Naive B cell (primary cell): ENCODE measurements at places on chromosomes 11 and 22.

- no peak for DNase-seq
Observed at GRCh38 chr11:122923302-122923701, 40.7 kb downstream of the JHY start.

DNA sequence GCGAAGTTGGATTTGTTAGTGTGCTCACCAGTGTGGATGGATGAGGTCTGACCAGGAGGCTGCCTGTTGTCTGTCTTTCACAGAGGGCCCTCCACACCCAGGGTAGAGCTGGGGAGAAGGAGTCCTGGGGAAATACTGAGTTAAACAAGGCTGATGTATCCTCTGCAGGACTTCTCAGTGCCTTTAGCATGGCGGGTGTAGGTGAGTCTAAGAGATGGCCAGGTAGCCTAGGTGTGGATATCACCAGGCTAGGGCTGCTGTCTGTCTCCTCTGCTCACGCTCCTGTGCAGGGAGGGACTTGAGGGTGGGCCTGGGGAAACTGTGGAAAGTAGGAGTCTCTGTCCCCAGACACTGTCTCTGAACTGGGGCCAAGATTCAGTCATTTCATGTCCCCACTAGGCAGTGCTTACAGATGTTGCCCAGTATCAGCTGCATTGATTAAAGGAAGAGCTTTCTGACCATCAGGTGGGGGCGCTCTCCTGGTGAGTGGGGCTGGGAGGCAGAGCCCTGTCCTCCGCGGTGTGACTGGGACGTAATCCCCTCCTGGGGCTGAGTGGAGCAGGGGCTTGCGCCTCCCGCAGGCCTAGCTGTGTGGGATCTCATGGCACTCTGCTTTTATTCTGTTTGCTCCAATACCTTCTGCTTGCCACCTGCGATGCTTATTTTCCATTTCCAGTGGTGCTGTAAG, 35.5 kb upstream of the CCDC188 start:
- no peak for DNase-seq

GRCh38 chr11:86699040-86699791, 26.8 kb upstream of the ME3 start:
- no peak for DNase-seq

GRCh38 chr11:62324731-62325556, 12.3 kb upstream of the ASRGL1 start:
- no peak for DNase-seq

GRCh38 chr22:49024775-49025440, 802.8 kb downstream of the BRD1 start:
- DNase-seq: no peak

DNA sequence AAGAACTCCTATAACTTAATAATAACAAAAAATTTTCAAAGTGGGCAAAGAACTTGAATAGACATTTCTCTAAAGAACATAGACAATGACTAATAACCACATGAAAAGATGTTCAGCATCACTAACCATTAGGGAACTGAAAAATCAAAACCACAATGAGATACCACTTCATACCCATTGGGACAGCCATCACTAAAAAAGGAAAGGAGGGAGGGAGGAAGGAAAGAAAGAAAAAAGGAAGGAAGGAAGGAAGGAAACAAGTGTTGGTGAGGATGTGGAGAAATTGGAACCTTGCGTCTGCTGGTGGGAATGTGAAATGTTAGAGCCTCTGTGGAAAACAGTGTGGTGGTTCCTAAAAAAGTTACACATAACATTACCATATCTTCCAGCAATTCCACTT, 55.8 kb downstream of the MS4A13 start:
- DNase-seq: peak; percentile 61

DNA sequence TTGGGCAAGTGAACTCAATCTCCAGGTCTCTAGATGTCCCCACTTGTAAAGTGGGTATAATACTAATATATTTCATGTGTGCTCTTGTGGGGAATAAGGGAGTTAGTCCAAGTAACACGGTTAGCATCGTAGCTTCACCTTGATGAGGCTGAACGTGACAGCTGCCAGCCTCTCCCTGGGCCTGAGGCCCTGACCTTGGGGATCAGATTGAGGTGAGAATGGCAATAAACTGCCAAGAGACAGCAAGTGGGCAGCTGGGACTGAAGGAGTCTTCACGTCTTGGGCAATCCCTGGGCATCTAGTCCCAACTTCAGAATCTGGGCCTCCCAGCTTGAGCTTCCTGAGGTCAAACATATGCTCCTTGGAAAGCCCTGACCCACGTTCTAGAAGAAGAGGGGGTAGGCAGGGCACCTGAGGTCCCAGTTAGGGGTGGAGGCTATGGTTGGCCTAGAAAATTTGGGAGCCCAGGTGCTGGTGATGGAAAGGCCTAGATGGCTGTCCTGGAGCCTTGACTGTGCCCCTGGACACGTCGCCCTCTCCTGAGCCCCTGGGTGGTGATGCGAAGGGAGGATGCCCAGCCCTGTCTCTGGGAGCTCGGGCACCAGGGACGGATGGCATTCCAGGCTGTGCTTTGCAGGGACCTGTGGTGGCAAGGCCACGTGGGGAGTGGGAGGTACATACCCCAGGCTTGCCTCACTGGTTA, 23.4 kb downstream of the ADAMTS15 start:
- DNase-seq: no peak

DNA sequence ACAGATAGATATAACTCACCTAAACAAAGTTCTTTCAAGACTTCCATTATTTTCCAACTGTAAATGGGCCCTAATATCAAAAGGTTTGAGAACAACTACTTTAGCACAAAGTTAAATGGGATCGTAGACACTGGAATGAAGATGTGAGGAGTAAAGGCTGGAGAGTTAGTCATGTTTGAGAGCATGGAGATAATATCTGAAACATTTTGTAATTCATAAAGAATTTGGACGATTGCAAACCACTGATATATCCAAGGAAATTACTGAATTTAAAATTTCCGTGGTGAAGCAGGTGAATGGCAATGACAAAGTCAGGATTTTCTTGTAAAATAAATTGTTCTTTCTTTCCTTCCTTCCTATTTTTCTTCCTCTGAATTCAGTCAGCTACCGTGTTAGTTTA, 564.9 kb downstream of the CNTN5 start:
- no peak for DNase-seq

DNA sequence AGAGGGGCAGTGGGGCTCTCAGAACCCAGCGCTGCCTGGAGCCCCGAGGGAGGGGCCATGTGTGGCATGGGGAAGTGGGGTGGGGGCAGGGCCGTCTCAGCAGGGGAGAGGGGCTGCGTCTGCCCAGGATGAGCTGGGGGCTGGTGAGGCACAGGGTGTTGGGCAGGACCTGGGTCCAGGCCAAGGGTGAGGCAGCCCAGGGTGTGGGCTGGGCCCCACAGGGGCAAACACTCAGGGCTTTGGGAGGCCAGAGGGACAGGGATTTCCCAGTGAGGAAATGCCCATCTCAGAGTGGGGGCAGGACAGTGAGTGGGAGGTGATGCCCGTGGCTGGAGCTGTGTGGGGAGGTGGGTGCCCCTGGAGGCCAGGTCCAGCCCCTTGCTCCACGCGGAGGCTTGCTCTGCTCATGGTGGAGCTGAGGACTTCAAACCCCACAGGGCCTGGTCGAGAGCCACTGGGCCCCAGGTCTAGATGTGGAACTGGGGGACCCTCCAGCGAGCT, 5.4 kb downstream of the PLXNB2 start:
- no peak for DNase-seq

DNA sequence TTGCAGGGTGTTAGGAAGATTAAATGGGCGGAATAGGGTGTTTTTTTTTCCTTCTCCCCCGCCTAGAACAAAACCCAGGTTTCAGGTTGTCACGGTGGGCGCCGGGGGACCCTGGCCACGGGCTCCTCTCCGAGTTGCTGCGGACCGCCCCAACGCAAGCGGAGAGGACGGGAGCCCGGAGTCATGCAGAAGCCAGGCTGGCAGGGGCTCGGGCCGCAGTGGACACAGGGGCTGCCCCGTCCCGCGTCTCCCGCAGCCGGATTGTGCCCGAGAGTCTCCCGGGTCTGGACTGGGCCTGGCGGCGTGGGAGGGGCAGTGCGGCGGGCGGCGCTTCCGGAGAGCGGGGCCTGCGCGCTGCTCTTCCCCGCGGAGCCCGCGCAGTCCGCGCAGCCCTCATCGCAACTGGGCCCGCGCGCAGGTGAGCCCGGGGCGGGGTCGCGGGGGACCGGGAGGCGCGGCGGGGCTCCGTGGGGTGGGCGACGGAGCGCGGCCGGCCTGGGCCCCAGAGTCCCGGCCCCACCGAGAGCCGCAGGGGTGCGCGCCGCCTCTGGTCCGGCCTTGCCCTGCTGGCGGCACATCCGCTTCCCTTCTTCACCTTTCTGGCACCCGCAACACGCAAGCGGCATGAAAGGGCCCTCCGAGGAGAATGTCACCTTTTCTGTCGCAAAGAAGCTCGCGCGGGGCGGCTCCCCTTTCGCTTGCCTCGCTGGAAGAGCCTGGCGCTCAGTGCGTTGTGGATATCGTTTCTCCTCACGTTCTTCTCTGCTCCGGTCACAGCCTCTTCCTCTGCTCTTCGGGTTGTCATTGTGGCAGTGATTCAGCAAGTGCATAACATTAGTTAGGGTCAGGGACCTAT, at the start of gene TIRAP:
TSS of gene TIRAP (plus strand) at position 358 of the 856 bp plus-strand sequence. CDS start 7,802 bp downstream, outside the sequence.
- DNase-seq: peak; percentile 67

GRCh38 chr11:12243486-12243885, 133.1 kb downstream of the MICAL2 start:
- no peak for DNase-seq

DNA sequence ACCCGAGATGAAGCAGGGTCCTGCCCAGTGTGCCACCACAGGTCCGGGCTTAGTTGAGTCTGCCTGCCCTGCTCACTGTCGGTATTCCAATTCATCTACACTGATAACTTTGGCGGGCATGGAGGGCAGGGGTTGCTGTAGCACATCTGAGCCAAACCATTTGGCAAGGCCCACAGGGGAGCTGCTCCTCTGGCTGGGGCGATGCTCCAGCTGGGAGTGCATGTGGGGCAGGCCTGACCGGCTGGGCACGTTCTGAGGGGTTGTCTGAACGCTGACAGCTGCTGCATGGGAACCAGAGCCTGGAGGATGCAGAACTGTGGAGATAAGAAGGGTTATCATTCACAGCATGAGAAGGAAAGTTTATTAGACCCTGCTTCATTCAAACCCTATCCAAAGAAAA, 40.4 kb downstream of the DRG1 start:
- no peak for DNase-seq

- DNase-seq: no peak
Observed at GRCh38 chr22:30885001-30885366, 83.6 kb downstream of the MORC2 start.

DNA sequence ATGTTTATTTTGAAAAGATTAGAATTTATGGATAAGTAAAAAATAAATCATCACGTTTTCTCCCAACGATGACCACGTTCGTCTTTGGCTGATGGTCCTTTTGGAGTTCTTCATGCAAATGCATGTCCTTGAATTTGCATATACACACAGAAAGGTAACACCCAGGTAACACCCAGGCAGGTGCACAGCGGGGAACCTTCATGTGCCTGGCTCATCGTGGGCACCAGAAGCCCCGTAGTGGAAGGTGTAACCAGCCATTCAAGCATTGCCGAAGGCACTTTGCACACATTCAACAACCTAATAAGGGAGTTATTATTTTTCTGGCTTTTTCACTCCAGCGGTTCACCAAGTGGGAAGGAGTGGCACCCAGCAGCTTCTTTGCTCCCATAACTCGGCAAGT, 404.6 kb downstream of the TBC1D22A start:
- no peak for DNase-seq

- no peak for DNase-seq
Observed at GRCh38 chr22:23117891-23118646, 23.7 kb downstream of the RSPH14 start.

GRCh38 chr22:46744581-46744980, 6.5 kb upstream of the CERK start:
- DNase-seq: no peak

DNA sequence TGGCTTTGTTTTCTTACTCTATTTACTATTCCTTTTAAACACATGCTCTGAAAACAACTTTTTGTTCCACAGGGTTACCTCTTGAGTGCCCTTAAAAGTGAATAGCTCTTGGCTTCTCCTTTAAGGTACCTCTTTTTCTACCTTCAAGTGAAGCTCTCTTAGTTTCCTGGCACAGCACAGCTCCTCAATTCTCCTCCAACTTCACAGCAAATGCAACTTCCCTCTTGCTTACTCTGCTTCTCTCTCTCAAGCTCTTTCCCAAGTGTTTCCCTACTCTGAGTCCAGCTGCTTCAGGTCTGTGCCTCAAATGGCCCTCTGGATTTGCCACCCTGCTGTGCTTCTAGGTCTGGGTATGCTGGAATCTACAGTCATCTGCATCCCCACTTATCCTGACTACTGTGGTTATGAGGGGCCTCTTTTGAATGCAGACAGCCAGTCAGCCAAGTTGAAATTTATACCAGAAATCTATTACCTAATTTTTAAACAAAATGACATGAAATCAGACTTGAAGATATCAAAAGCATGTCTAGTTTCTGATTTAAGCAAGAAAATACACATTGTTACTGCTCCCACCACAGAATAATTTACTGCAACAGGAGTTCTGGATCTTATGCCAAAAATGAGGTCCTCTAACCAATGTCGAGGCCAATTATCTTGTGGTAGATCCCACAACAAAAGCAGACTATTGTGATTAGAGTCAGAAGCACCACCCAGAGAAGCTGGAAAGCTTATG, 371.1 kb downstream of the SOX6 start:
- no peak for DNase-seq
